ENCODE measurements at places on chromosomes 5 and 9.
A peak's percentile ranks its signal among the peaks of the same experiment; 100 is the strongest.

DNA sequence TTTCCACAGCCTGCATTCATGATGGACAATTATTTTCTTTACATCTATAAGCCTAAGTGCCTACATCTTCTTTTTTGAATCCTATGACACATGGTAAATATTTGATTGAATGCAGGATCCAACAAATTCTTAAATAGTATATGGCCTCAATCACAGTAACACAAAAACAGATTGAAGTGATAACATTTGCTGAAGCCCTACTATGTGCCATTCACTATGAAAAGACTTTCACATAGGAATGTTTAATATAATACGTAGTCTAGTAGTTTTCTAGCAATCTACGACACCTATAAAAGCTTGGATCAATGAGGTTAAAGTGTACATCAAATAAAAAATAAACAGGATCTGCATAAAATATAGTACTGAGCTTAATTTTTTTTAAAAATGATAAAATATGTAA, 231.0 kb downstream of the AP3B1 start:
- no peak for DNase-seq

DNA sequence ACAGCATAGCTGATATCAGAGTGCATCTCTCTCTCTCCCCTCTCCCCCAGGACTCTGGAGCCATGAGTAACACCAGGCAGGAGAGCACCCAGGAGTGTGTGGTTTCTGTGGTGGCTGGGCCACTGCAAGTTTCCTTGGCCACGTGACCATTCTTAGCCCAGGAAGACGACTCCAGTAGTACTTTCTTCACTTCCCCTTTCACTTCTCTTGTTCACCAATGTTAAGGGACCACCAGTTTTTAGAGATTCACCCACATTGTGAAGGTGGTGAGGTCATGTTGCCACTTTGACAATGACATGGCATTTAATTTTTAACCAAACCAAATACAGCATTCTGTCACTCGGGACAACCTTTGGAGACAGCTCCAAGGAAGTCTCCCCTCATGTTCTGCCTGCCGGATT, 17.9 kb upstream of the DAPK1 start:
- no peak for DNase-seq

DNA sequence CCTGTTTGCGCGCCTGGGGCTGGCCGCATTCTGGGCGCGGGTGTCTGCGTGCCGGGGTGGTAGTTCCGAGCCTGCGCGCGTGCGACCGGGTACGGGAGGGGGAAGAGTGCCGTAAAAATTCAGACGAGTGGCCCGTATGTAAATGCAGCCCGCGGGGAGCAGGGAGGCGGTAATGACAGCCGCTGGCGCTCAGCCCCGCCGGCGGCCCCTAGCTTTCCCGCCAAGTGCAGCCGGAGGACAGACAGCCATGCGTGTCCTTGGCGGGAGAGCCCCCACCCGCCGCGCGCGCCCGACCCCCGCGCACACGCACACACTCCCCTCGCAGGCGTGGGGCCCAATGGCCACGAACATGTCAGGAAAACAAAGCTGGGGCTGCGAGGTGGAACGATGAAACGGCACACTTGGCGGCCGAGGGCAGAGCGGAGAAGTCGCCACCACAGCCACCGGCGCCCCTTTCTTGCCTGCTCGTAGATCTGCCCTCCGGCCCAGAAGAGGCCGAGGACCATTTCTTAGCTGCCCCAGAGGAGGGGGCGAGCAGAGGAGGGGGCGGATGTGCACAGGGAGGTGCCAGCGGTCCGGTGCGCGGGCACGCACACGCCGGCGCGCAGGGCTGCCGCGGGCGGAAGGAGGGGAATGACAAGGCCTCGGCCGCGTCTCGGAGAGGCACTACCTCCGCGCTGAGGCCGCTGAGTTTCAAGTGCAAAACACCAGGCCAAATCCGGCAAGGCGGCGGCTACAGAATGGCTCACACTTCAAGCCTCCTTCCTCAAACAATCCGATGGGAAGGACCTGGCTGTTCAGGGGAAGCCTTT, 208.4 kb downstream of the MEF2C start:
- DNase-seq = no peak

DNA sequence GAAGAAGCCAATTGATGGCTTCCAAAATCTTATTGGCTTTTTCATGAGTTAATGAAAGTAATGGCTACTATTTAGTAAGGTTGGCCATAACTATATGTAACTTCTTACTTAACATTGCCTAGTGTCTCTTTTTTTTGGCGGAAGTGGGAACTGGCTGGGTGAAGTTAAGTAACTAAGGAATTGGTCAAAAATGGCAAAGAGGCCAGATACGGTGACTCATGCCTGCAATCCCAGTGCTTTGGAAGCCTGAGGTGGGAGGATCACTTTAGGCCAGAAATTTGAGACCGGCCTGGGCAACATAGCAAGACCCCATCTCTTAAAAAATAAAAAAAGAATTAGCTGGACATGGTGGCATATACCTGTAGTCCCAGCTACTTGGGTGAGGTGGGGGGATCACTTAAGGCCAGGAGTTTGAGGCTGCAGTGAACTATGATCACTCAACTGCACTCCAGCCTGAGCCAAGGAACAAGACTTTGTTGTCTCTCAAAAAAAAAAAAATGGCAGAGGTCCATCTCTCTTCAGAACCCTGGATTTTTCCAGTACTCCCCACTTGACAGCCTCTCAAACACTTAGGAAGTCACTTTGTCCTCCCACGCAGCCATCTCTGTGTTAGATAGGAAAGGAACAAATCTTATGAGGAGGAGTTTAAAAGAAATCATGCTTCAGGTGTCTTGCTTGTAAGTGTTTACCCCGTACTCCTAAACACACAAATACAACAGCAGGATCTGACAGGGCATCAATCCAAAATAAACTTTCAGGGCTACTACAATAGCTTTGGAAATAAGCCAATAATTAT, 75.7 kb downstream of the TEK start:
- peak; percentile 80 for DNase-seq

Measured in HCEC 1CT (cell line).